ENCODE measurements at places on chromosomes 11 and 22. TPM values are rescaled to one million over a fixed set of nuclear protein-coding genes. Genes with fewer than 3 reads are reported as not detected.
A peak's percentile ranks its signal among the peaks of the same experiment; 100 is the strongest.

The SMC1B gene
- not detected for total RNA-seq

The PATE2 gene
- total RNA-seq: 0.44 TPM

The KCNJ11 gene
- 2.3 TPM for total RNA-seq

The MS4A7 gene
- total RNA-seq: not detected

The NELL1 gene
- 0.09 TPM for total RNA-seq

The FGF4 gene
- 0.59 TPM for total RNA-seq

The TMEM86A gene
- 2.3 TPM for total RNA-seq

DNA sequence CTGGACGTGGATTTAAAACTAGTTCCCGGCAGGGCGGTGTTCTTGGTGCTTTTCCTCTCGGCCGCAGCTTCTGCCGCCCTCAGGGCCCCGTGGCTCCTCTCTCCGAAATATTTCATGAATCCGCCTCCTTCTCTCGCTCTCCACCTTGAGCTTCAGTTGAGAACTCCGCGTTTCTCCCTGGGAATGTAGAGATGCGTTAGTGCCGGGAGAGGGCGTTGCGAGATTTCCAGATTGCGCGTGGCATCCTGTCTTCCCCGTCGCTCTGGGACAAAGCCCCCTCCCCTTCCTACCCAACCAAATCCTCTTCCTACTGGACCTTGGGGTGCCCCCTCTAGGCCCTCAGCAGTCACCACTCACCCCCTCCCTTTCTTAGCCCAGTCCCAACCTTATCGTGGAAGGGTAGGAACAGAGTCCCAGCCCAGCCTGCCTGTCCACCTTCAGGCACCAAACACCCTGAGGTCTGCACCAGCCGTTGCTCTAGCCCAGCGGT is 15.5 kb upstream of the RAC2 start:
- H3K27ac ChIP-seq: no peak overlapping the region
- no peaks in the 10 kb centered on the region for H3K27me3 ChIP-seq
- 0 out of 2 replicates have a peak, but pooled peaks cover 5% of the 10 kb centered on the region for H3K4me1 ChIP-seq
- DNase-seq: peak; percentile 73

GRCh38 chr11:77127920-77128691 is at the start of gene MYO7A:
TSS of gene MYO7A (plus strand) at chr11:77128246. CDS start at chr11:77130635, 2,389 bp downstream.
- H3K27me3 ChIP-seq: no peaks in the 10 kb centered on the region
- no peak within 1 kb of the TSS for H3K27ac ChIP-seq
- DNase-seq: peak; percentile 84
- H3K4me1 ChIP-seq: no peaks in the 10 kb centered on the region
- H3K36me3 ChIP-seq: no peaks in the 10 kb centered on the region

- H3K4me1 ChIP-seq: peaks cover 10% of the 10 kb centered on the region
- DNase-seq: no peak
- H3K27me3 ChIP-seq: no peaks in the 10 kb centered on the region
- H3K36me3 ChIP-seq: no peaks in the 10 kb centered on the region
Observed at GRCh38 chr11:14411818-14412217, 52.8 kb upstream of the RRAS2 start.

DNA sequence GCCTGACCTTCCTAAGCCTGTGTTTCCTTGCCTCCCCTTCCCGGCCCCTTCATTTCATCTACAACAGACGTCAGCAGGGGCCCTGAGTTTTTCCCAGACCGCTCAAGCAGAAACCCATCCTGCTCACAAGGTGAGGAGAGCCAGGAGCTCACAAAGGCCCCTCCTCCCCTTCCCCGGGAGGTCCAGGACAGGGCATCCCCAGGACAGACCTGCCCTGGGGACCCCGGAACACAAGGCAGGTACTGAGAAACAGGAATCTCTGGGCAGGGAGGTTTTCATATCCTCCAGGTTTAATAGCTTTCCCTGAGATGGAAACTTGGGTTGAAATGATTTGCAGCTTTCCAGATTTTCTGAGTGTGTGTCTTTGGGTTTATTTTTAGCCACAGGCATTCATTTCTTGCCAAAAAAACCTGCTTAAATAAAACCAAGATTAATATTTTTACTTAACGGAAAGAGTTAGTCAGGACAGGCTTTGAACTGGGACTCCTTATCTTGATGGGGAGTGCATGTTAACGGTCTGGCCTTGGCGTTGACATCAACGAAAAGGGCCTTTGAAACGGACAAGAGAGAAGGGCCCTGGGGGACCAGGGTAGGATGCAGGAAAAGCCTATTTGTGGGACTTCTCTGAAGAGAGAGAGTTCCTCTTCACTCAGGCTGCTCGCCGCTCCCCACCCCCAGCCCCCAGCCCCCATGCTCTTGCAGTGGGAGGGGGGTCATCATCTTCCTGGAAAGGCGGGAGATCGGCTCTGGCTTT is 38.5 kb downstream of the TIMP3 start:
- H3K4me1 ChIP-seq: no peaks in the 10 kb centered on the region
- no peak overlapping the region for H3K4me3 ChIP-seq
- H3K27ac ChIP-seq: no peak overlapping the region

DNA sequence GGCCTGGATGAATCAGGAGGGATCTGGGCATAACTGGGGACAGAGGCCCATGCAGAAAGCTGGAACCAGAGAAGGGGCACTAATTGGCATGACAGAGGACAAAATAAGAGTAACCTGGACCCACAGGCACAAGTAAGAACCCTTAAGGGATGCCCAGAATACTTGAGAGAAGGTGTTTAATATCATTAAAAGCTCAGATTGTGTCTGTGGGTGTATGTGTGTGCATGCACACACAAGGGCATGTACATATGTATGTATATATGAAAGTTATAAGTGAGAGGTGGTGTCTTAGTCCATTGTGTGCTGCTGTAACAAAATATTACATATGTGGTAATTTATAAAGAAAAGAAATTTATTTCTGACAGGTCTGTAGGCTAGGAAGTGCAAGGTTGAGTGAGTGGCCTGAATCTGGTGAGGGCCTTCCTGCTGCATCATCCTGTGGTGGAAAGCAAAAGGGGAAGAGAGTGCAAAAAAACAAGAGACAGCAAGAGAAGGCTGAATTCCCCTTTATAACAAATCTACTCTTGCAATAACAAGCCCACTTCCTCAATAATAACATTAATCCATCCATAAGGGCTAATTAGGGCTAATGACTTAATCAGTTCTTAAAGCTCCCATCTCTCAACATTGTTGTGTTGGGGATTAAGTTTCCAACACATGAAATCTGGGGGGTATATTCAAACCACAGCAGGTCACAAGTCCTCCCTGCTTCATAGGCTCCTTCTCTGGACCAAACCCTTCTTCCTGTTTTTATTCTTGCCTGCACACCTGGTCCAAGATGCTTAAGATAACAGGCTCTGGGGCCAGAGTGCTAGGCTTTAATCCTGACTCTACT is 68.3 kb upstream of the POU2AF2 start:
- H3K4me3 ChIP-seq: no peak overlapping the region
- H3K27ac ChIP-seq: no peak overlapping the region
- no peaks in the 10 kb centered on the region for H3K27me3 ChIP-seq
- no peak for DNase-seq
- no peaks in the 10 kb centered on the region for H3K36me3 ChIP-seq

GRCh38 chr11:80163011-80163410 is 722.2 kb upstream of the TENM4 start:
- H3K27ac ChIP-seq: no peak overlapping the region
- no peak for DNase-seq
- no peaks in the 10 kb centered on the region for H3K36me3 ChIP-seq
- no peaks in the 10 kb centered on the region for H3K27me3 ChIP-seq

- no peaks in the 10 kb centered on the region for H3K4me1 ChIP-seq
- H3K27me3 ChIP-seq: no peaks in the 10 kb centered on the region
- DNase-seq: no peak
- H3K4me3 ChIP-seq: no peak overlapping the region
Observed at GRCh38 chr22:27377501-27378295, 423.9 kb downstream of the MN1 start.

GRCh38 chr22:38464992-38465672 is 2.8 kb upstream of the KDELR3 start:
- no peak overlapping the region for H3K4me3 ChIP-seq
- no peaks in the 10 kb centered on the region for H3K4me1 ChIP-seq
- H3K27ac ChIP-seq: no peak overlapping the region
- peaks cover 2% of the 10 kb centered on the region for H3K27me3 ChIP-seq
- no peak for DNase-seq

DNA sequence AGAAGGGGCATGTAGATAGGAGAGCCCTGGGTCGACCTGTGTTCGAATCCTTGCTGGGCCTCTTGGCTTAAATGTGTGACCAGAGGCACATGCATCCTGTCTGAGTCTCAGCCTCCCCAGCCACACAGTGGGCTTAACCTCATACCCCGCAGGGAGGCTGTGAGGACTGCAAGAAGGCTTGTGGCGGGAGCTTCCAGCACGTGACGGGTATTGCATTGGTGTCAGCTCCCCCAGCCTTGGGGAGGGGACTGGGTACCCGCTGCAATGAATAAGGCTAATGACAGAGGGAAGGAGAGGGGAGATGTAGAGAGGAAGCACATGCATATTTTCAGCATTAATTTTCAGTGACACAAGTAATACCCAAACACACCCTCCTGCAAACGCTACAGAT is 8.1 kb downstream of the RASD2 start:
- peaks cover 3% of the 10 kb centered on the region for H3K4me1 ChIP-seq
- no peaks in the 10 kb centered on the region for H3K36me3 ChIP-seq

- H3K27me3 ChIP-seq: no peaks in the 10 kb centered on the region
- no peaks in the 10 kb centered on the region for H3K36me3 ChIP-seq
- no peak overlapping the region for H3K4me3 ChIP-seq
- no peak for DNase-seq
- H3K27ac ChIP-seq: no peak overlapping the region
Observed at GRCh38 chr11:74699615-74700396, 31.4 kb downstream of the CHRDL2 start.

DNA sequence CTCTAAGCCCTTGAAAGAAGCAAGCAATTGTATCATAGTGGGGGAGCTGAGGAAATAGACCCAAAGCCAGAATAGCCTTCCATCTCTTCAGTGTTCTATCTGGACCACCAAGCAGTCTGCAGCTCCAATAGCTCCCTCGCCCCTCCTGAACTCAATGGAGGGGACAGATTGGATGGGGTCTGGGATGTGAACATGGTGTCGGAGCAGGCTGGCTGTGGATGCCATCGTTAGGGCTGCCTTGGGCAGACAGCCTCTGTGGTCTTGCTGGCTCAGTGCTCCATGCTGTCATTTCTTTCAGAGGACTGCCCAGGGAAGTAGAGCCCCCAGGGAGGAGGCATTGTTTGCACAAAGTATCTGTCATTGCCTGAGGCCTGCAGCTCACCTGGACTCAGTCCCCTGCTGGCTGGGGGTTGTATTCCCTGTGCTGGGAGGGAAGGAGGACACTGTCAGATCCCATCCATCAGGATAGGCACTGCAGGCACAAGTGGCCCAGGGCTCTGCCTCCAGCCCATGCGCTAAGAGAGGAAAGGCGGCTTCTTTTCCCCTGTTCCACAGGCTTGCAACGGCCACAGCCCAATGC is 537.7 kb downstream of the BUD13 start:
- no peak overlapping the region for H3K27ac ChIP-seq
- no peaks in the 10 kb centered on the region for H3K27me3 ChIP-seq
- H3K4me3 ChIP-seq: no peak overlapping the region

DNA sequence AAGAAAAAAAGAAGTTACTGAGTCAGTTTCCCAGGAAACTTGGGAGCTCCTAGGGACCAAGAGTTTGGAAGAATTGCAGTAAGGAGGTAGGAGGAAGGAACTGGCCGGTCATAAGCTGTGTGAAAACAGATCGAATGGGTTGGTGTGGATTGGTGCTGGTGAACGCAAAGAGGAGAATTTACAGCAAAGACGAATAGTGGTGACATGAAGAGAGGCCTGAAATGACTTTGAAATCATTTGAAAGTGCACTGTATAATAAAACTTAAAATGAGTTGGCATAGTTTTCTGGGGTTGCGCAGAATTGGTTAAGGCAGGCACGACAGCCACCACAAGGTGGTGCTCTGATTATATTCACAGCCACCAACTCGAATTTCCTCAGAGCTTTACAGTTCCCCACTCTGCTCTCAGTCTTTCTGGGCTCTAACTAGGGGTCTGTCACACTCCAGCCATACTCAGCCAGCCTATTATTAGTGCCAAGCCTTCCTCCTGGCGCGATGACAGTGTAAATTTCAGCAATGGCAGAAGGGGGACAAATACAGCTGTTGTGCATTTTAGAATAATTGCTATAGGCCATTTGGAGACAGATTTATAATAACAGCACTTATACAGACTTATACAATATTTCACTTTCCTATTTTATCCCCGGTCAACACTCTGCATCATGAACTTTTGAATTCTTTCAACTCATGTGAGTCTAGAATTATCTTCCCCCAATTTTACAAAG is 8.3 kb upstream of the HTR3B start:
- H3K4me1 ChIP-seq: no peaks in the 10 kb centered on the region
- H3K4me3 ChIP-seq: no peak overlapping the region
- H3K27me3 ChIP-seq: no peaks in the 10 kb centered on the region
- no peak overlapping the region for H3K27ac ChIP-seq

- DNase-seq: no peak
- no peak overlapping the region for H3K27ac ChIP-seq
- H3K4me3 ChIP-seq: no peak overlapping the region
- H3K27me3 ChIP-seq: no peaks in the 10 kb centered on the region
Observed at GRCh38 chr11:68199295-68199987, 13.7 kb downstream of the KMT5B start.

GRCh38 chr11:134511255-134511654 is 99.2 kb upstream of the B3GAT1 start:
- no peaks in the 10 kb centered on the region for H3K4me1 ChIP-seq
- DNase-seq: no peak
- H3K36me3 ChIP-seq: no peaks in the 10 kb centered on the region

- no peak for DNase-seq
- no peaks in the 10 kb centered on the region for H3K36me3 ChIP-seq
- no peak overlapping the region for H3K27ac ChIP-seq
- no peaks in the 10 kb centered on the region for H3K4me1 ChIP-seq
- no peak overlapping the region for H3K4me3 ChIP-seq
Observed at GRCh38 chr11:23973244-23973643, 523.6 kb upstream of the LUZP2 start.

- DNase-seq: no peak
- H3K36me3 ChIP-seq: no peaks in the 10 kb centered on the region
- H3K27me3 ChIP-seq: no peaks in the 10 kb centered on the region
Observed at GRCh38 chr11:41996533-41996932, 537.1 kb upstream of the LRRC4C start.

DNA sequence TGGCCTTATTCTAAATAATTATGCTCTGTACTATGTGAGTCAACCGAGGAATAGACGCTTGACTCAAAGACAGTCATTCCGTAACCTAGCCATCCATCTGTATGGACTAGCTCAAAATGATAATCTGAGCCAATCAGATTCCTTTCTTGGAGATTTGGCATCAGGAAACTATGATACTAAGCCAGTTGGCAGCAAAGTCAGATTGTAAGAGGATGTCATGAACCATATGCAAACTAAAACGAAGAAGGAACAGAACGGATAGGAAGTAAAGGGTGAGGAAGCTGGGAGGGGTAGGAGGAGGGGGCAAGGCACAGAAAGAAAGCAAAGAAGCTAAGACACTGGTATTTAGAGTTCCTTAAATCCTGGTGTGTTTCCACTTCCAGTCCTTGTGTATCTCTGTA is 10.7 kb upstream of the SESN3 start:
- H3K27me3 ChIP-seq: no peaks in the 10 kb centered on the region
- no peak for DNase-seq
- no peak overlapping the region for H3K4me3 ChIP-seq
- H3K27ac ChIP-seq: no peak overlapping the region
- no peaks in the 10 kb centered on the region for H3K36me3 ChIP-seq
- H3K4me1 ChIP-seq: no peaks in the 10 kb centered on the region

Measured in H9 (cell line).